ENCODE measurements at places on chromosomes 4 and X.

- DNase-seq: no peak
Measured at GRCh38 chrX:153348421-153348820, 14.5 kb downstream of the ZNF275 start.

DNA sequence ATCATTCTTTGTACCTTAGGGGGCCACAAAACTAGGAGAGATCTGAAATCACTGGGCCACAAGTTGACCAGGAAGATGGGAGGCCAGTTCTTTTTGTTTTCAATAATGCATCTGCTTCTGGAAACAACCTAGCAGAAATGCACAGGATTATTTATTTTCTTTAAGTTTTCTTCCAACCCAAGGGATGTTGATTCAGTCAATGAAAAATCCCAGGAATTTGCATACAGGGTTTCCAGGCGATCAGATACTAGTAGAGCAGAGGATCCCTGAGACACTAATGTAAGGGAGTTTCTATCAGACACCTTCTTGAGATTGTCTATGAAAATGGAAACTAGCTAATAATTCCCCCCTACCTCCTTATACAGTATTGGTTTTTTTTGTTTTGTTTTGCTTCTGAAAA, 7.4 kb downstream of the ATOH1 start:
- no peak for DNase-seq

DNA sequence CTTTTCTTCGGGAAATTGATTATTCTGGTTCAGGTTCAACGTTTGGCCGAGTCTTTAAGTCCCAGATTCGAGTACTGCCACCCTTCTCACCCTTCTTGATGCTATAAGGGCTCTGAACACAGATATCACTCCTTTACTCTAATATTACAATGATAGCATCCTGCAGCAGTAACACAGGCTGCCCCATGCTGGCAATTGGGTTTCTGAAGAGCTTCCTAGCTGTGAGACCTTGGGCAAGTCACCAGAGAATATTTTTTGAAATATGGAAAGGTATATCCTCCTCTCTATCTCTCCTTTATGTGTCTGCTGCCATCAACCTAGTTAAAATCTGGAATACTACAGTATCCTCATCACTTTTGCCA, 297 bp upstream of the MTMR8 start:
- DNase-seq: no peak

- DNase-seq: no peak
Measured at GRCh38 chrX:39563178-39563577, 534.6 kb downstream of the BCOR start.

GRCh38 chrX:45435481-45435880, 234.8 kb upstream of the DIPK2B start:
- DNase-seq: no peak

DNA sequence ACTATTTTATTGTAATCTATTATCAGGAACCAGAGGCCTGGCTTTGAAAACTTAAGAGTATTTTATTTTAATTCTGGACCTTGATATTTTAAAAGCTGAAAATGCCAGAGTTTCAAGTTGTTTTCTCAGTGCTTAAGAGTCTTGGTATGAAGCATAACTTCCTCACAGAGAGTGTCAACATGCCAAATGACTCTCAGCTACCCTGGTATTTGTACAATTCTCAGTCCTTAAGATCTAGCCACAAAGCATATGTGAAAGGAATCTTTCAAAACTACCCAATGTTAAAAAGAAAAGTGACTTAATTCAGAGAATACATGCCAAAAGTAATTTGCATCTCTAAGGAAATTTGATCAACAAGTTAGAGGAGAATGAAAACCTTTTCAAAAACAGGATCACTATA, 171.9 kb downstream of the DKK2 start:
- DNase-seq: peak; percentile 98

Data from AG10803 (cell line).